Lower lobe of right lung (tissue), 2 donors: ENCODE measurements at places on chromosomes 1 and 21. TPM values are rescaled to one million over a fixed set of nuclear protein-coding genes. Genes with fewer than 3 reads are reported as not detected.

- no peaks in the 10 kb centered on the region for H3K4me1 ChIP-seq
- H3K27ac ChIP-seq = no peak overlapping the region
- H3K27me3 ChIP-seq = no peaks in the 10 kb centered on the region
- no peak for DNase-seq
Measured at GRCh38 chr1:153133743-153134142, 16.9 kb downstream of the SPRR2G start.

- H3K27me3 ChIP-seq = no peaks in the 10 kb centered on the region
- H3K36me3 ChIP-seq = no peaks in the 10 kb centered on the region
- H3K27ac ChIP-seq = peak overlapping the region; percentile 42
- no peak for DNase-seq
- no peak overlapping the region for H3K4me3 ChIP-seq
- peaks cover 34% of the 10 kb centered on the region for H3K4me1 ChIP-seq
Measured at GRCh38 chr1:58854576-58854975, 70.7 kb upstream of the JUN start.

DNA sequence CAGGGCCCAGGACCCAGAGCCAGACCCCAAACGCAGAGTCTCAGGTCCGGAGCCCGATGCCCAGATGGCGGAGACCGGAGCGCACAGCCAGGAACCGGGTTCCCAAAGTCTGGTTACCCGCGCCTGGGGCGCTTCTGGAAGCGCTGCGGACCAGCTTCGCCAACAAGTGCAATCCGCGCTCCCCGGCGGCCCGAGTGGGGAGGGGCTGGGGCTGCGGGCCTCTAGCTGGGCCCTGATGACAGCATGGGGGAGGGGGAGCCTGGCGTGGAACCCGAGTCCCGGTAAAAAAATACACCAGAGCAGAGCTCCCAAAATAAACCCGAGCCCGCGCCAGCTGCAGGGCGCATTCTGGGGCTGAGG is 494 bp downstream of the NT5C1A start:
- H3K4me1 ChIP-seq = peaks cover 18% of the 10 kb centered on the region
- H3K27ac ChIP-seq = no peak overlapping the region
- H3K4me3 ChIP-seq = peak overlapping the region; percentile 58
- no peaks in the 10 kb centered on the region for H3K36me3 ChIP-seq
- no peak for DNase-seq

GRCh38 chr1:101532377-101532776 is 295.6 kb downstream of the S1PR1 start:
- H3K27me3 ChIP-seq = no peaks in the 10 kb centered on the region
- H3K4me3 ChIP-seq = no peak overlapping the region
- no peak for DNase-seq
- H3K27ac ChIP-seq = no peak overlapping the region
- H3K36me3 ChIP-seq = no peaks in the 10 kb centered on the region
- no peaks in the 10 kb centered on the region for H3K4me1 ChIP-seq

DNA sequence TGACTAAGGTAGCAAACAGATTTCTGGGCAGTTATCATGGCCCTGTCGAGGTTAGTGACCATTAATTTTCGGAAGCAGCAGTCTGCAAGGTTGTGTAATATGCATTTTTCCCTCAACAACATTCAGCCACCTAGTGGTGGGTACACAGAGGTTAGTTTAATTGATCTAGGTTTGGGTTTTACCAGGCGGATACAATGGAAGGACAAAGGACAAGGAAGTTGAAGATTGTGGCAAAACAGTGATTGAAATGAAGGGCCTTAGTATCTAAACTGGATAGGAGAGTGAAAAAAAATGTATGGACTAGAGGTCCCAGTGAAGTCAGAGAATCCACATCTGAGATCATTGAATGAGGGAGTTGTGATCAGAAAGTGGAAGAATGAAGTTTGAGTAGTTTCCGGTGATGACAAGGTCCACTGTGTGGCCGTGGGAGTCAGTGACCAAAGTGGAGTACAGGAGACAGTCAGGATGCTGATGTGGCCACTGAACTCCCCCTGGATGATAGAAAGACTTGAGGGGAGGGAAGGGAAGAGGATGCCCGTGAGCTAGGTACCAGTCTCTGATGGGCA is 2.8 kb downstream of the ARMH1 start:
- H3K27me3 ChIP-seq = no peaks in the 10 kb centered on the region
- peak overlapping the region; percentile 95 for H3K27ac ChIP-seq
- H3K4me3 ChIP-seq = no peak overlapping the region
- DNase-seq = no peak

GRCh38 chr1:162347281-162347680 is 29.4 kb downstream of the SPATA46 start:
- no peak overlapping the region for H3K27ac ChIP-seq
- H3K36me3 ChIP-seq = no peaks in the 10 kb centered on the region
- no peak for DNase-seq
- H3K27me3 ChIP-seq = no peaks in the 10 kb centered on the region
- no peaks in the 10 kb centered on the region for H3K4me1 ChIP-seq

DNA sequence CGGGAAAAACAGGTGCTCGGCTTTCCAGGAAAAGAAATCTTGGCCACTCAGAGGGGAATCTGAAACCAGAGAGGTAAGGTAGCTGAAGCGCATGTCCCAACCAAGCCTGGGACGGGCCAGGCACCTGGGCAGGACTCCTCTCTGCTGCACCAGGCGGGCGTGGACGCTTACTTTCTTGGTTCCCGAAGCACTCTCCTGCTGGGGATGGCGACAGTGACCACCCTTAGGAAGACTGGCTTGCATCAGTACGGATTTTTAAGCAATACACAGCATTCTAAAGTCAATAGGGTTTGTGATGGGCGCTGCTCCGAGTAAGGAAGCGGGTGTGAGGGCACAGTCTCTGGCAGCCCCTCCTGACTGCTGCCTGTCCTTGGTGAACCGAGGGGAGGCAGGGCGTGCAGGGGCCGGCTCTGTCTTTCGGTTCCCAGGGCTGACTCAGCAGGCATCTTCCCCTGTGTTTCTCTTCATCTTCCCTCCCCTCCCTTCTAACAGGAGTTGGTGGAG is 74.9 kb upstream of the ANGPTL1 start:
- no peak overlapping the region for H3K4me3 ChIP-seq
- no peaks in the 10 kb centered on the region for H3K27me3 ChIP-seq
- no peaks in the 10 kb centered on the region for H3K36me3 ChIP-seq

DNA sequence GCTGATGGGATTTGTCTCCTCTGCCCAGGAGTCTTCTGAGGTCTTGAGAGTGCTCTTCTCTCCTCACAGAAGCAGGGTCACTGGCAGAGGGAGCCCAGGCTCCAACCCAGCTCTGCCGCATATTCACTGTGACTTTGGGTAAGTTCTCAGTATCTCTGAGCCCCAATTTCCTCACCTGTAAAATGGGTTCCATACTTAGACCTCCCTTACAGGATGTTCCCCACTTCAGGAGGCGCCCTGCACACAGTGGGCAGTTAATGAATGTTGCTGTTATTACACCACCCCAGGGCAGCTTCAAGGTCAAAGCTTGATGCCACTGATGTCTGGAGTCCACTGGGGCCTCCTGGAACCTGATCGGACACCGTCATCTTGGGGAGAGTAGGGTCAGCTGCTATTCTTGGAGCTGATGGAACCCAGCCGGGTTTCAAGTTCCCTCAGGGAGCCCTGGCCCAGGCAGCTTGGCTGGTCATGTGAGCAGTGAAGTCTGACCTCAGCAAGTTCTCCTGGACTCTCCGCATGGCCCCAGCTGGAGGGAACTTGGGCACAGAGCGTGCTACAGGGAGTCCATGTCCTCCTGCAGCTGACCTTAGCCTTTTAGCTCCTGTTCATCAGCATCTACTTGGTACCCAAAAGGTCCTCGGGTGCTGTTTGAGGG is 21.8 kb downstream of the COA7 start:
- H3K27ac ChIP-seq = no peak overlapping the region
- no peaks in the 10 kb centered on the region for H3K27me3 ChIP-seq
- H3K4me1 ChIP-seq = peaks cover 12% of the 10 kb centered on the region

The TEX50 gene
- total RNA-seq = not detected
